ENCODE measurements at places on chromosomes 3 and 15. TPM values are rescaled to one million over a fixed set of nuclear protein-coding genes. Genes with fewer than 3 reads are reported as not detected.

USP50 gene
- not detected for total RNA-seq

LTF gene
- not detected for total RNA-seq

GHRL gene
- total RNA-seq: 0.45 TPM

KIF23 gene
- total RNA-seq: 3.7 TPM

EXD1 gene
- total RNA-seq: not detected

ROBO2 gene
- not detected for total RNA-seq

OPA1 gene
- 72.8 TPM for total RNA-seq

TPM1 gene
- 11.4 TPM for total RNA-seq

CX3CR1 gene
- total RNA-seq: 0.32 TPM

DUOXA2 gene
- not detected for total RNA-seq

VPS8 gene
- total RNA-seq: 17.6 TPM

GOLGA6L10 gene
- total RNA-seq: not detected

GPR62 gene
- not detected for total RNA-seq

TPRG1 gene
- total RNA-seq: 10.6 TPM

ROPN1 gene
- total RNA-seq: not detected

Measured in activated T-cell treated with anti-CD3 and anti-CD28 coated beads, Interleukin-2, amount 50 U/mL, for 4 hours (primary cell).